Activated naive CD4-positive, alpha-beta T cell treated with anti-CD3 and anti-CD28 coated beads, Interleukin-2, amount 50 U/mL, for 72 hours (primary cell): ENCODE measurements at places on chromosomes 2 and 18. TPM values are rescaled to one million over a fixed set of nuclear protein-coding genes. Genes with fewer than 3 reads are reported as not detected.

SH2D6 gene
- total RNA-seq = 2.5 TPM

NMUR1 gene
- not detected for total RNA-seq

POTEC gene
- total RNA-seq = not detected

LRRC30 gene
- not detected for total RNA-seq

ACMSD gene
- not detected for total RNA-seq

ACVR1C gene
- 2.3 TPM for total RNA-seq

ST8SIA3 gene
- not detected for total RNA-seq

KIF1A gene
- total RNA-seq = 6.6 TPM

ADAM23 gene
- total RNA-seq = 0.07 TPM

PRKAG3 gene
- total RNA-seq = not detected

HOXD12 gene
- not detected for total RNA-seq

HEATR5B gene
- 17.1 TPM for total RNA-seq

COLEC12 gene
- not detected for total RNA-seq

UGT1A4 gene
- total RNA-seq = not detected

ACOXL gene
- total RNA-seq = 0.16 TPM

GKN1 gene
- total RNA-seq = not detected

TMEM247 gene
- total RNA-seq = not detected

HNMT gene
- total RNA-seq = not detected

STPG4 gene
- total RNA-seq = not detected

CYP26B1 gene
- total RNA-seq = not detected

FASTKD2 gene
- 24.8 TPM for total RNA-seq

SFT2D3 gene
- total RNA-seq = 2.6 TPM

PRSS56 gene
- not detected for total RNA-seq

CLEC4F gene
- total RNA-seq = not detected

TMEM214 gene
- total RNA-seq = 54.3 TPM

SELENOI gene
- 24.4 TPM for total RNA-seq

C2orf80 gene
- total RNA-seq = not detected

PAX3 gene
- total RNA-seq = not detected

DSG2 gene
- 0.82 TPM for total RNA-seq

NPC1 gene
- total RNA-seq = 39.7 TPM

PROKR1 gene
- not detected for total RNA-seq

SMCHD1 gene
- 112 TPM for total RNA-seq

TEKT4 gene
- not detected for total RNA-seq

GREB1L gene
- total RNA-seq = not detected

MAL gene
- total RNA-seq = 26.3 TPM

RRM2 gene
- total RNA-seq = 682 TPM

SERPINB2 gene
- not detected for total RNA-seq

SPHKAP gene
- total RNA-seq = not detected

C1QL2 gene
- not detected for total RNA-seq

ANO7 gene
- total RNA-seq = 5.3 TPM

ANKRD30B gene
- total RNA-seq = not detected

CAVIN2 gene
- total RNA-seq = not detected

MC5R gene
- total RNA-seq = not detected

RPRM gene
- not detected for total RNA-seq

ANKRD44 gene
- 103 TPM for total RNA-seq

CSRNP3 gene
- not detected for total RNA-seq

GNAL gene
- 0.53 TPM for total RNA-seq

MYOM1 gene
- total RNA-seq = 1.9 TPM

PLCL1 gene
- 1.3 TPM for total RNA-seq

IFIH1 gene
- 39.1 TPM for total RNA-seq

STEAP3 gene
- total RNA-seq = not detected

PAX8 gene
- total RNA-seq = 1.3 TPM
